ENCODE measurements at places on chromosomes 5 and 9.

- no peak for DNase-seq
Observed at GRCh38 chr5:40775085-40775845, 19.5 kb upstream of the TTC33 start.

DNA sequence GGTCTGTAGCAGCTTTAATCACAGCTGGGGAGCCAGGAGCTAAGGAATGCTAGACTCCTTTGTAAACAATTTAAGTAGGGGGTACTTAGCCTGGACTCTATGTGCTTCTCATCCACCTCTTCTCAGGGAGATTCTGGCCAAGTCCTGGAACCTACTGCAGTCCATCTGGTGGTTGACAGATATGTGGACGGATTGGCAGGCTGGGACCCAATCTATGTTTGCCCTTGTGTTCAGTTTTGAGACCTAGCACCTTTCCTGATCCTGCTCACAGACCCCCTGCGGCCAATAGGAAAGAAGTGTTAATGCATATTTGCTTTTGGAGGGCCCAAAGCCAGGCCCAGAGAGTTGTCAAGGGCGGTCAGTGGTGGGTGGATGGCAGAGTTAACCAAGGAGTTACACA, 6.4 kb downstream of the SLC22A5 start:
- no peak for DNase-seq

DNA sequence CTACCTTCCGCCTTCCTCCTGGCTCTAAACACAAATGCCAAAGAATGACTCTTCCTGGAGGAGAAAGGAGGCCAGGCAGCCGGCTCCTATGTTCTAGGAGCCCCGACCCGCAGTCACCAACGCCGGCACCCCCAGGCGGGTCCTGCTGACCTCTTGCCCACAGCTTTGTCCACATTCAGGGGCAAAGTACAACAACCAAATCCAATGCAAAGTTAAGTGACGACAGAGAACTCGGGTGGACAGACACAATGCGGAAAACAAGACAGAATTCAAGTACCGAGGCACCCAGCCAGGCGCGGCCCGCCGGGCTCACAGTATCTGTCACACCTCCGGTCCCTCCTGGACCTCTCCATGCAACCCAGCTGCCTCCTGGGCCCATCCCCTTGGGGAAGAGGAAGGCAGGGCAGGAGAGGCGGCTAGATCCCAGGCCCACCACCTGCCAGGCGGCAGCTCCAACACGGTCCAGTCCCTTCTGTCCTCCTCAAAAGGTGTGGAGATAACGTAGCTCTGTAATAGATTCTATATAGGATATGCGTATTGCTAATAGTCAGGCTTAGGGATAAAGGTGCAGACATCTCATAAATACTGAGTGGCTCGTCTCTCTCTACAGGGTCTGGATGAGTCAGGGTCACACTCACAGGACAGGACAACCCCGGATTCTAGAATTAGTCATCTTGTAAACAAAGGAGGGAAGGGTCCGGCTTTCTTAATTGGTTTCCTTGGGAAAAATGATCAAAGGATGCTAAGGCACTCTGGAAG, 46.9 kb upstream of the UBAC1 start:
- DNase-seq = no peak

GRCh38 chr5:67983251-67984110, 232.1 kb upstream of the PIK3R1 start:
- no peak for DNase-seq

GRCh38 chr5:180154821-180155364, 54.1 kb downstream of the RASGEF1C start:
- DNase-seq = no peak

DNA sequence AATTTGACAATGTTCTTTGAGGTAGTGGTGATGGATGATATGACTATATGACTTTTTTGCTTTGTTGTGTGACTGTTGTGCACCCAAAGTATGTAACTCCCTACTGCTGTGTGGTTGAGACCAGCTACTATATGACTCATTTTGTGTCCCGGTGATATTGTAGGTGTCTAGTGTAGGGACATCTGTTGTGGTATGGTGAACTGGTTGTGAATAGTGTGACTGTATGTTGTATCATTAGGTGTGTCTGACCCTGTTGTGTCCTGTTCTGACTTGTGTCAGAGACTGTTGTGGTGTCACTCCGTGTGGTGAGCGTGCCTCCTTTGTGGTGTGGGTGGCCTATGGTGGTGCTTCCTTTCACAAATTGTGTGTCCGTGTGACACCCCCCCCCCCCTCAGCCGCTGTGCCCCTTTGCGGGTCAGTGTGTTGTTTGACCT, 11.2 kb upstream of the CXXC5 start:
- DNase-seq = no peak

GRCh38 chr9:101477214-101477613, 41.6 kb upstream of the ALDOB start:
- DNase-seq = no peak

DNA sequence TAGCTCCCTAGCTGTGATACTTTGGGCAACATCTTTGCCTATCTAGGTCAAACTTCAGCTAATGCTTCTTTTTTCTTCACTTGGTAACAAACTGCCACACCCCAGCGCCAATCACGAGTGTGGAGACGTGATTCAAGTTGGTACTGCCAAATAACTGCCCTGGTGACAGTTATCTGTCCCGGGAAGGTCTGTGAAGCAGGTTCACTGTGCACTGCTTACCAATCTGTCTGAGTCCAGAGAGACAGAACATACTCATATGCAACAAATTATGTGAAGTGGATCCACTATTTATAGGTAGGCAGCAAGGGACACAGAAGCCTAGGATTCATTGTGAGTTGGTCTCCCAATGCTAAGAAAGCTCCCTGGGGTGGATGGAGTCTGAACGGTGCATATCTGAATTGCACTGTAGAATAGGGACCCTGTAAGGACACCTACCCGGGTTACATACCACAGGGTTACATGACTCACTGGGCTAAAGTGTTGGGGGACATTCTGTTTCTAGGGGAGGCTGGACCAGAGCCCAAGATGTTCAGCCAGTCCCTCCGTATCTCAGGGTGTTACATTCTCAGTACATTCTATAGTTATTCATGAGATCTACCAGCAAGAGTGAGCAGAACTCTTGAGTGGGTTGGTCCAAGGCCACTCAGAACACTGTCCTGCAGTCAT, 95.4 kb upstream of the STC2 start:
- DNase-seq = no peak

GRCh38 chr9:6917162-6917561, 159.4 kb downstream of the KDM4C start:
- DNase-seq = no peak

DNA sequence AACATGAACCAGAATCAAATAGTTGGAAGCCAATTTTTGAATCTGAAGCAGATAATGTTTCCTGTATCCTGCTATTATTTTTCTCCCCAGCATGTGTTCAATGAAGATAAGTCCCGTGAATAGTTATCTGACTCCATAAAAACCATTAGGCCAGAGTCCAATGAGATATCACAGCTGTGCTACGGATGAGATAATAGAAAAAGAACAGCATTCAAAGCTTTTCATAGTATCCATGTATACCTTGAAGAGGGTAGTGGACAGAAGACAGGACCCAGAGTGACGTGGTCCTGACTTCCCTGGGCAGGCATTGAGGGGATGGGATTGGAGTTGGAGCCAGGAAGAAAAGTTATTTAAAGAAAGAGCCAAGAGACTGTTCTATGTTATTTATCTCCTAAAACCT, 50.7 kb upstream of the C6 start:
- DNase-seq = no peak

- no peak for DNase-seq
Observed at GRCh38 chr9:124251204-124251603, 6.5 kb upstream of the NEK6 start.

DNA sequence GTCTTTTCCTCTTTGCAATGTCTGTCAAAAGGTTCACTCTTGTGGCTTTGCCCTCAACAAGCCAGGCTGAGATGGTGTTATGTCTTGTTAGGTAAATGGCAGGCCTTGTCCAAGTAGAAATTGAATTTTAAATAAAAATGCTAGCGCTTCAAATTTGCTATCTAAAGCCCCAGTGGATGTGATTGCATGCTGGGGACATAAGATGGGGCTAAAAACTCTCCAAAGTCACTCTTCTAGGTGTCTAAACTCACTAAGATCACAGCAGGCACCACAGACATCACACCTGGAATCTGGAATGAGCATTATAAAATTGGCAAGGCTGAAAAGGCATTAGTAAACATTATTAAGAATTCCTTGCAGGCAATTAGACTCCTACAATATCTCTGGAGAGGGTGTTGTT, 262.7 kb upstream of the CLINT1 start:
- DNase-seq = no peak

- DNase-seq = no peak
Observed at GRCh38 chr5:73985145-73985544, 359.1 kb downstream of the ARHGEF28 start.

DNA sequence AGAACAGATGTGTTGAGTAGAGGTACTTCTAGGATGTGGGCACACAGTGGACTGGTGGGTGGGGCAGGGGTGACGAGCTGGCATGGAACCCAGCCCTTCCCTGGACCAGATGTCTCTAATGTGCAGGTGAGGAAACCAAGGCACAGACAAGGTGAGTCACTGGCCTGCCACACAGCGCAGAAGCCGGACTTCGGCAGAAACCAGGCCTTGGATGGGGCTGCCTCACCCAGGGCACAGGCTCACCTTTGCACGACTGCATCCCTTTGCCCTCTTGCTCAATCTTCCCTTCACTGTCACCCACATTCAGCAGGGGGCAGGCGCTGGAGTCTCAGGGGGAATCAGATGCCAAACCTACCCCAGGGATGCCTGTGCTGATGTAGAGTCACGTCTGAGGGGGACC, 65.4 kb upstream of the LMX1B start:
- no peak for DNase-seq

GRCh38 chr5:156477196-156477595, 150.2 kb downstream of the SGCD start:
- DNase-seq = no peak

DNA sequence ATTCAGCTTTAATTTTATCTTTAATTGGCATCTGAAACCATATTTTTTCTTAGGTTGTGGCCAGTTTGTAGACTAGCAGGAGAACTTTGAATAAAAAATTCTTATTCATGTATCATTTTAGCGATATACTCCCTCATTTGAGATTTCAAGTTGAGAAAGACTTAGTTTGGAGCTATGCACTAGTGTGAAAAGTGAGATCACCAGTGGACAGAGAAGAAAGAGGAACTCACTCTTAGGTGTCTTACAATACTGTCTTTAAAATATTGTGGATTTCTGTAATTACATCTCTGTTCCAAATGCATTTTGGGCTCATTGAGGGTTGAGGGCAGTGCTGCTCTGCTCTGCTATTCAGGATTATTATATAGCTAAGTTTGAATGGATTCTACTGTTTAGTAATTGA, 54.7 kb downstream of the NAA35 start:
- DNase-seq = no peak

DNA sequence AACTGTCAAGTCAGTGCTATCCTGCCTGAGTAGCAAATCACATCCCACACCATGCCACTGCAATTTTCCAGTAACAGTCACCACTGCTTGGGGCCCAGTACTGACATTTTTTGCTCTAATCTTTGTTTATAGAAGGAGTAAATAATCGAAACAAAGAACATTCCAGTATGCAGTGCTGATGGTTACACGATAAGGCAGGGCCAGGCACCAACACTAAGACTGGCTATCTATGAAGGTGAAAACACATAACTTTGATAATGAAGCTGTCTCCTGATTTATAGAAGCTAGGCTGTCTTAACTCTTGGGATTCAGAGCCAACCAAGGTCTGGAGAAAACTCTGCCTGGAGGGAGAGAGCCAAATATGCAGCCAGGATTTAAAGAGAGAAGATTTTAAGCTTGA, 365.3 kb downstream of the BNC2 start:
- DNase-seq = no peak

GRCh38 chr5:20276061-20276958, 288.3 kb upstream of the CDH18 start:
- no peak for DNase-seq

DNA sequence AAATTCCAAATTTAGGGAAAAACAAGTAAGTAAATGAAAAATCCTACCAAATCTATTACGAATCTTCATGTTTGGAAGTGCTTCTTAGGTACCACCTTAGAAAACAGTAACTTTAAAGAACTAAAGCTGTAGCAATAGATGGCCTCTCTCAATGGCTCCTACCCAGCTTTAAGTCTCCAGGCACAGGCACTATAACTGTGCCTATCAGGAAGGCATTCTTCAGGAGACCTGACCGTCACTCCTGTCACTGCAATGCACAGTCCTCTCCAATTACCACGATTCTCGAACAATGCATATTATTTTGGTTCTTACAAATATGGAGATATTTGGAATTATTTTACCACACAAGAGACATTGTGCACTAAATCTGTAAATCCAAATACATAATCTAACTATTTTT, 12.9 kb downstream of the NFIB start:
- DNase-seq = no peak

GRCh38 chr5:422323-423232, 20.4 kb upstream of the EXOC3 start:
- DNase-seq = no peak

DNA sequence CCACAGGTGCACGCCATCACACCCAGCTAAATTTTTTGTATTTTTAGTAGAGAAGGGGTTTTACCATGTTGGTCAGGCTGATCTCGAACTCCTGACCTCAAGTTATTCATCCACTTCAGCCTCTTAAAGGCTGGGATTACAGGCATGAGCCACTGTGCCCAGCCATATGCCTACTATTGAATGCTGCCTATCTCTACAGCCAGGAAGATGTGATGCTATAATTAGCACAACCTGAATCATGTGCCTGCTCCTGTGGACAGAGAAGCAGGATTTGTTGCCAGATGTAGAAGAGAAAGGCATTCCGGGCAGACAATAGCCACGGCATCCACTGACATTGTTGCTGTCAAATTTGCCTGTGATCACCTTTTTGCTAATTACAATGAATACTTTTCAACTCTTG, 24.4 kb upstream of the MLLT3 start:
- no peak for DNase-seq

GRCh38 chr5:5751498-5751897, 329.0 kb downstream of the ICE1 start:
- DNase-seq = no peak

DNA sequence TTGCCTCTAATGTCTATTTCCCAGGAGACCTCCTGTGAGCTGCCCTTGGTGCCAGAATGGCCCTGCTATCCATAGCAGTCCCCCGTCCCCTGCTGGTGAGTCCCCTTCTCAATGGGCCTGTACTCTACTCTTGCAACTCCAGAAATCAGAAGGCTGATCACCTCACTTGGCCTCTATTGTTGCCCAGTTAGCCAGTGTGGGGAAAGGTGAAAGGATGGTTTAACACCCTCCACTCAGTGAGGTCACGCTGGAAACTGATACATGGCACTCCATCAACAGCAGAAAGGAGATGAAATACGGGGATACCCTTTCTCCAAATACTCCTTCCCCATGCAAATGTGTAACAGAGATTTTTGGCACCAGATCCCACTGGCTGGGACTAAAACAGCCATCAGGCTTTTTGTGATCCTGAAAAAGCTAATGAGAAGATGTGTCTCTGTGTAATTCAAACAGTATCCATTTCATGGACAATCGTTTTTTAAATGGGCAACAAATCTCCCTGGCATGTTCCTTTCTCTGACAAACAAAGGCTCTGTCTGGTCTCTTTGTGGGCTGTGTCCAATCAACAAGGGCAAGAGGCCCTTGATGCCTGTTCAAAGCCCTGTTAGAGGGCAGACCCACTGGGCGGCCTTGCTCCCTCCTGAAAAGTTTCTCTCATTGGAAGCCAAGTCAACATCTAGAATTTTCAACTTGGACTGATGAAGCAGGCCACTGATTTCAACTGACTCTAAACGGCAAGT, 343.7 kb downstream of the SPOCK1 start:
- DNase-seq = no peak

- no peak for DNase-seq
Observed at GRCh38 chr9:103304797-103305196, 309.7 kb downstream of the CYLC2 start.
